GM12892 (cell line): ENCODE measurements at places on chromosomes 6 and 20.

DNA sequence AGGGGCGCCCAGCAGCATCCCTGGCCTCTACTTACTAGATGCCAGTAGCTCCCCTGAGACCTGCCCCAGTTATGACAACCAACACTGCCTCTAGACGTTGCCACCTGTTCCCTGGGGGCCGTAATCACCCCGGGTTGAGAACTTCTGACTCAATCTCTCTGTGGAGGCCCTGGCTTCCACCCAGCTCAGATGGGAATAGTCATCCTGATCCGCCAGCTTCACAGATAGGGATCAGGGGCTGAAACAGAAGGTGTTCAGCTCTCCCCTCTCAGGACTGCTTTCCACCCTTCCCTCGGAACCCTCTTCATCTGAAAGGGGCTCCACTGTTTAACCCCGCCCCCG is 3.3 kb downstream of the CAPN11 start:
- no peak for DNase-seq

- no peak for DNase-seq
Measured at GRCh38 chr6:140486450-140487361, 1112.3 kb upstream of the CITED2 start.

GRCh38 chr20:57266291-57267157 is at the start of gene BMP7:
TSS of gene BMP7 (minus strand) at chr20:57266641. CDS start at chr20:57266122, 519 bp downstream.
- no peak for DNase-seq

GRCh38 chr6:47146431-47147174 is 104.5 kb upstream of the ADGRF1 start:
- no peak for DNase-seq

DNA sequence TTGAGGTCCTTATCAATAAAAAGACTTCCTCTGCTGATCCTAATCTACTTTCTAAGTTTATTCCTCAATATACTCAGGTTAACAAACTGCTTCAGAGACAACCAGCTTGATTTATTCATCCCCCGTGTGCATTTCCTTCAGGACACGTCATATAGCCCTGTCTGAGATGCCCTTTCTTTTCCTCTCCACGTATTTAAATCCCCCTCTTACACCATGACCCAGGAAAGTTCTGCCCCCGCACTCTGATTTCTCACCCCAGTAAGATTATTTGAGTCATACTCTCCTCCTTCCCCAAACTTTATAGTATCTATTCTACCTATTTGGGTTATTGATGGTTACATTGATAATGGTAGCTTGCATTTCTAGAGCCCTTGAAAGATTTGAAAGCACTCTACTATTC is 9.8 kb upstream of the CGA start:
- DNase-seq: no peak

DNA sequence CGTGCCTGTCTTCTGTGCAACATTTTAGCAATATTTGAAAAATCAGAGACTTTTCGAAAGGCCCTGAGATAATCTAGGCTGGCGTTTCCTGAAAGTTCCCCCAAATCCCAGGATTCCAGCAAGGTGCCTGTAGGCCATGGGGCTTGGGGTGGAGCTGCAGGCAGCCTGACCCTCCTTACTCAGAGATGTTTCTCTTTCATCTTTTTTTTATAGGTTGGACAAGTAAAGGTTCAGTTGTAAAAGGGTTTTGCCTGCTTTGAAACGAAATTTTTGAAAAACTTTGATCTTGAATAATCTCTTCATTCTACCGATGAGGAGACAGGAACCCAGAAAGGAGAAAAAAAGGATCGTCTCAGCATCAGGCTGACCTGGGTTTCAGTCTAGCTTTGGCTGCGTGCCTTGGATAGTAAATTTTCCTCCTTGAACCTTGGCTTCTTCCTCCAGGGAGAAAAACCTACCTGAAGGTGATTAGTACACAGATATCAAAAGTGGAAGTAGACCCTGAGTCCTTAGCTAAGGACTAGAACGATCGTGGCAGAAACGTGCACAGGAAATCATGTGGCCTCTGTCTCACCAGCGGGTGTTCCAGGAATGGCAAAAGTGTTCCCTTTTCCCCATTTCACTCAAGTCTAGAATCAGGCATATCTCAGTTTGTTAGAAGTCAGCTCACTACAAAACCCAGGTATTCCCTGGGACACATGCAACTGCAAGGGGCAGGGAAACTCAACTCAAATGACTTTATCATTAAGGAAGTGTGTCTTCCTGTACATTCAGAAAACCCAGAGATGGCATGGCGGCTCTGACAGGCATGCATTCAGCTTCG is 128.2 kb upstream of the PTPN1 start:
- no peak for DNase-seq

DNA sequence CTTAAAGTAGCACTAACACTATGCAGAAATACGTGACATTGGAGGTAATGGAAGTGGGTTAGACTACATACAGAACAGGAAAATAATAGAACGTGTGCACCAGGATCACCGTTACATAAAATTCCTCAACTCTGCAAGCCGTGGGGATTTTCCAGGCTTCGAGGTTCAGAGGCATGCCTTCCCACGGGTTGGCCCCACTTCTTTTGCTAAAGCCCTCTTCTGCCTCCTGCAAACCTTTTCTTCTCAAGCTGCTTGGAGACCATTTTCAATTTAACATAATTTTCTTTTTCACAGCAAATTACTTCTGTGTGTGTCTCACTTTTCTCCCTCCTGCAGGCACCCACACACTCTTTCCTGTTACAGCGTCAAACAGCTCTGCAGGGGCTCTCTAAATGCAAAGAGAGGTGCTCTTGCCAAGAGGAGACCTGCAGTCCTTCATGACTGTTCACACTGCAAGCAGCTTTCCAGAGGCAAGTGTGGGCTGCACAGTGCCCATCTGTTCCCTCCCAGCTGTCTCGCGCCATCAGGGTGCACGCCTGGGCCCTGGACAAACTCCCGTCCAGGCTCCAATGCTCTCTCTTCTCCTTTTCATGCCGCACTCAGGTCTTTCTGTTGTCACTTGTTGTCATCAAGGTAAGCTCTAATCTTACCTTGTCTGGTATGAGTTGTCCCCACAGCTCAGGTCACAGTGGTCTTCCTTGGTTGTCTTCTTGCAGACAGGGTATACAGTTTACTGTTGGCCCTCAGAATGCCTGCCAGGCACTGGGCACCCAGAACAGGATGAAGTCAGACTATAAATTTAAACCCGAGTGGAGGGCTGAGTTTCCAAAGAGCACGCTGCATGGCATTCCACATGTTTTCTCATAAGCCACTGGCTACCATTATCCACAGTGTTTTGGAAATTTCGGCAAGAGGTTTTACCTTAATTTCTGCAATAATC is 164.8 kb upstream of the GGTLC1 start:
- DNase-seq: no peak

- no peak for DNase-seq
Measured at GRCh38 chr20:40637176-40637575, 51.9 kb downstream of the MAFB start.

DNA sequence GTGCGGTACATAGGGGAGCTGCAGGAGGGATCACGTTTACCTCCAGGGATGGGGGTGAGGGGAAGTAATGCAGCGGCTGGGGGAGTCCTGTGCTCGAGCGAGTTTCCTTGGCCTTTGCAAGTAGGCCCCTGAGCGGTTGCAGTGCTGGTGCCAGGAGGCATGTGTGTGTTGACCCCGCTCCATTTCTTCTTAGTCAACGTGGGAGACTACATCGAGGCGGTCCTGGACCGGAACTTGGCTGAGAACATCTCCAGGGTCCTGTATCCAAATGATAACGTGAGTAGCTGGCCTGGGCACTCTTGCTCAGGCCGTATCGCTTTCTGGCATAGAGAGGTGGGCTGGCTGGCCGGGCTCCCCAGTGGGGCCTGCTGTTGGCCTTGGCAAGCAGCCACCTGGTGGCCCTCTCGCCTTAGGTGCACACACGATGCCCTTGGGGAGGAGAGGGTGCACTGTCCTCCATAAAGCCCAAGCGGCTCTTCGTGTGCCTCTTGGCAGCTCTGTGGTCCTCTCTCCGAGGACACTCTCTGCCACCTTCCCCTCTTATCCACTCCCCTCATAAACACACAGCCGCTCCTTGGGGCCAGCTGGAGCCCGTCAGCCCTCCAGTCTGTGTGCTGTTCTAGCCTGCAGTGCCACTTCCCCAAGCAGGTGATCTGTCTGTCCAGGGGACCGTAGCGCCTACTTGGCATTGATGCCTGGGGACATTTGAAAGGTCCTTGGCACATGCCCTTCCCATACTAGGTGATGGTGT is 29.3 kb downstream of the PYGB start:
- DNase-seq: no peak
